ENCODE measurements at places on chromosomes 5 and 9. TPM values are rescaled to one million over a fixed set of nuclear protein-coding genes. Genes with fewer than 3 reads are reported as not detected.

ARL14EPL gene
- not detected for total RNA-seq

TMEM174 gene
- total RNA-seq, result 6.8 TPM

SGCD gene
- 26.6 TPM for total RNA-seq

SHOC1 gene
- 1.2 TPM for total RNA-seq

PCDHA12 gene
- 0.35 TPM for total RNA-seq

SPATA31D4 gene
- total RNA-seq, result not detected

SLC45A2 gene
- 0.23 TPM for total RNA-seq

SLC36A3 gene
- not detected for total RNA-seq

PCDHB7 gene
- total RNA-seq, result 4.4 TPM

EQTN gene
- total RNA-seq, result 1.4 TPM

IRGM gene
- 0.12 TPM for total RNA-seq

POU5F2 gene
- 5.1 TPM for total RNA-seq

CD274 gene
- 2.7 TPM for total RNA-seq

TARS1 gene
- 62.7 TPM for total RNA-seq

All from metanephros (tissue), 2 donors.